ENCODE measurements at places on chromosomes 11 and 22. TPM values are rescaled to one million over a fixed set of nuclear protein-coding genes. Genes with fewer than 3 reads are reported as not detected.

DERL3 gene
- 14.2 TPM for total RNA-seq

KRTAP5-7 gene
- total RNA-seq = 0.20 TPM

MYOD1 gene
- total RNA-seq = not detected

SCUBE1 gene
- total RNA-seq = 19.2 TPM

CCDC73 gene
- 0.15 TPM for total RNA-seq

NCAM1 gene
- 2.1 TPM for total RNA-seq

OR8G1 gene
- not detected for total RNA-seq

GGTLC3 gene
- not detected for total RNA-seq

PAX6 gene
- total RNA-seq = not detected

OR6A2 gene
- 0.89 TPM for total RNA-seq

MS4A14 gene
- total RNA-seq = 4.0 TPM

MMP12 gene
- not detected for total RNA-seq
